ENCODE measurements at places on chromosomes 5 and 9.

- no peak for DNase-seq
Measured at GRCh38 chr9:135914921-135915320, 7.6 kb upstream of the CAMSAP1 start.

- no peak for DNase-seq
Measured at GRCh38 chr5:157326440-157327005, 60.6 kb downstream of the CYFIP2 start.

- DNase-seq = no peak
Measured at GRCh38 chr5:118506217-118506852, 482.0 kb downstream of the DTWD2 start.

DNA sequence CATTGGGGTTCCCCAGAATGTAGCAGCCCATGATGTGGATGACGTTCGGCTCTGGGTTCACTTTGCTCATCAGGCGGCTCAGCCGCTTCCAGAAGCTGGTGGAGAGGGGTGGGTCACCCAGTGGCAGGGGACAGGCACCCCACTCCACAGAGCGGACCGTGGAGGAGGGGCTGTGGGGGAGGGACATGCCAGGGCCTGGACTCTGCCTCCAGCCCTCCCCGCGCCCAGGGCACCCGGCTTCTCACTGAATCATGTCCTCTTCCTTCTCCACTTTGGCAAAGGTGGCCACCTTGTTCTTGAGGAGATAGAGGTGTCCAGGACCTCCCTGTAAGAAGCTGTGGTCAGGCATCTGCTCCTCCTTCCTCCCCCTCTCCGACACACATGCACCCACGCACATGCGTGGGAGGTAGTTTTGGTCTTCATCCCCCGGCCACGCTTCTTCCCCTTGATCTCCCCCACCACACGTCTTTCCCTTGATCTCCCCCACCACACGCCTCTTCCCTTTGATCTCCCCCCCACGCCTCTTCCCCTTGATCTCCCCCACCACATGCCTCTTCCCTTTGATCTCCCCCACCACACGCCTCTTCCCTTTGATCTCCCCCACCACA lies 8.9 kb upstream of the ENTPD8 start:
- DNase-seq = no peak

- DNase-seq = no peak
Measured at GRCh38 chr9:98254228-98255060, 1.0 kb downstream of the TBC1D2 start.

DNA sequence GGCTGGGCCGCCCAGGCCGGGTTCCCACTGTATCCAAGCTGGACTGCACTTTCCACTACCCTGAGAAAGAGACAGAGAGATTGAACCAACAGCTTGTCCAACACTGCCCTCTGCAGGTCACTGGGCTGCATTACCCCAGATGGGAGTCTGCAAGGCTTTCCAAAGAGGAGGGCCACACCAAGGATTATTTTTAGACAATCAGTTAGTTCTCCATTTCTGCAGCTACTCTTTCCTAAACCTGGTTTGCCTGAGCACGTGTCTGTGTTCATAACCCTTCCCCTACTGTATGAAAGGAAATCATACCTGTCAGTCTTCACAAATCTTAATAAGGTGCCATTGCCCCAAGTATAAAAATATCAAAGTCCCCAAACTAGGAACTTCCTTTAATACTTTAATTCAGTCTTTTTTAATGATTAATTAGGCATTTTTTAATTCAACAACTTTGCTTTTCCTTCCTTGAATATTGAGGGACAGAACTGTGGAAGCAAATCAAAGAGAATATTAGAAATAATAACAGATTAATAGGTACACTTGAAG lies 13.4 kb upstream of the FGF1 start:
- DNase-seq = peak; percentile 16

DNA sequence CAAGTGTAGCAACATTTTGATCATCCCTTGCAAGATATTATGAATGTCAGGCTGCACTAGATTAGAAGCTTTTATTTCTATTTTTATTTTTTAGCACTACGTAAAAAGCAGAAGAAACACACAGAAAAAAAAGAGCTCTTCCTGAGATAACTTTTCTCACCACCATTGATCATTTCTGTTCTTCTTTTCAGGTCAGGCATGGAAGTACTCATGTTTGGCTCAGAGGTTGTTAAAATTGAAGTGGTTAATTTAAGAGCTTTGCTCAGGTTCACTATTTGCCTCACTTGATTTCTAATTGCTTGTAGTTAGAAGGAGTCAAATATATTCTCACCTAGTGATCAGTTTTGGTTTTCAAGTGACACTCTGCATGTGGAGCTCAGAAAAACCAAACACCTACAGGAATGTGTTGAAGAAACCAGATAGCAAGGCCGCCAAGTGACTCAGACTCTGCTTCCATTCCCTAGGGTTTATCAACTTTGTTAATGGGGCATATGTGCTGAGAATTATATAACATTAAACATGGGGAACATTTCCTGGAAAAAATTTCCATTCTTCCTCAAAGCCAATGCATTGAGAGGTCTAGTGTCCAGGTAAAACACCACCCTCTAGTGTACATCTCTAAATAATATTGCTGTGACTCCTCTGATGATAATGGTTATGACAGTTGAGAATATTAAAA lies 679.8 kb downstream of the CETN3 start:
- DNase-seq = no peak

GRCh38 chr9:99556998-99557397 lies 264.7 kb upstream of the NR4A3 start:
- no peak for DNase-seq

DNA sequence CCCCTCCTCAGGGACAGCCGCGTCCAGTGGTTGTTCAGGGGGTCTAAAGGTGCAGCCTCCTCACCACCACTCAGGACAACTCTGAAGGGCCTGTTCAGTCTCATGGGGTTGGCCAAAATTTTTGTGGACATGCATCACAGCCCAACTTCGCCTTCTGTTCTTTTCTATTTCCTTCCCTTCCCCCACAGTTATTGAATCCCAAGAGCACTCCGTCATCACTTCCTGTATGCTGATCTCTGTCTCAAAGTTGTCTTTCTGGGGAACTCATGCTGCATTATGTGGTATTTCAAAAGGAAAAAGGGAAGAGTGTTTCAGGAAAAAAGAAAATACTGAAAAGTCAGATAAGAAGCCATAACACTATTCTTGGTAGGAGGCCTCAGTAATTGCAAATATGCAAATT lies 355.4 kb downstream of the CAAP1 start:
- no peak for DNase-seq

- peak; percentile 10 for DNase-seq
Measured at GRCh38 chr5:138503487-138504270, 38.4 kb downstream of the EGR1 start.

GRCh38 chr5:178564811-178565550 lies 25.2 kb downstream of the COL23A1 start:
- DNase-seq = no peak

- no peak for DNase-seq
Measured at GRCh38 chr5:111308951-111309350, 84.8 kb downstream of the CAMK4 start.

- no peak for DNase-seq
Measured at GRCh38 chr5:108649646-108650045, 98.1 kb upstream of the FER start.
